ENCODE measurements at places on chromosomes 2 and 18. TPM values are rescaled to one million over a fixed set of nuclear protein-coding genes. Genes with fewer than 3 reads are reported as not detected.
A peak's percentile ranks its signal among the peaks of the same experiment; 100 is the strongest.

SERPINB3 gene
- not detected for total RNA-seq

DNA sequence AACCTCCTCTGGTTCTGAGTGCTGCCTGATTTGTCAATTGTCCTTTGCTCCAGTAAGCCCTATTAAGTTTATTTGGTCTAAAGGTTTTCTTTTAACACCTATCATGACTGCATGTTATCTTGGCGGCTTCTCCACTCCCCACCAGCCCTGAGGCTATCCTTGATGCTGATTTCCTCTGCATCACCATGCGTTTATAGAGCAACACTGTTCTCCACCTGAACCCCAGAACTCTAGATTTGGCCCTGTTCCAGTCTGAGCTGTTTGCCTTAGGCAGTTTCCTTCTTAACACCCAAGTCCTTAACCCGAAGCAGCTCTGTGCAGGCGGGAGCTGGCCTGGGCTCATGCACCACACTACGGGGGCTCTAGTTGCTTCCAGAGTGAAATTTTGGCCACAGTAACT lies 98.2 kb upstream of the NPAS2 start:
- no peak for DNase-seq

CCDC141 gene
- 4.3 TPM for total RNA-seq

DNA sequence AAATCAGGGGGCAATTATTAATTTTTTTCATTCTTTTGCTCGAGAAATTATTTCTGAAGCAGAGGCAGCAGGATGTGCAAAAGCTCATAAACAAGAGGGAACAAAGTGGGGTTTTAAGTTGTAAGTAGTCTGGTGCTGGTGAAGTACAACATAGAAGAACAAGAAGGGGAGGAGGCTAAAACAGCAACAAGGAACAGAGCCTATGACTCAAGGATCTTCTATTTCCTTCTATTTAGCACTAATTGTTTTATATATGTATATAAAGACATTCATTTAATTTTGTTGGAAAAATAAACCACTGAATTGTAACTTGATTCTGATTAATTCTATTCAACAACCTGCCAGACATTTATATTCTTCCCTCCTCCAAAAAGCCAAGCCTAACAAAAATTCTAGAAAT lies 35.0 kb downstream of the YES1 start:
- DNase-seq, result no peak

- DNase-seq, result no peak
Observed at GRCh38 chr18:47075098-47075883, 39.9 kb upstream of the ELOA2 start.

GRCh38 chr2:232891621-232892071 lies 21.6 kb downstream of the SNORC start:
- no peak for DNase-seq

GRCh38 chr18:1014509-1014908 lies 109.8 kb downstream of the ADCYAP1 start:
- DNase-seq, result no peak

LAMA3 gene
- total RNA-seq, result 0.09 TPM

CHRNA1 gene
- not detected for total RNA-seq

DNA sequence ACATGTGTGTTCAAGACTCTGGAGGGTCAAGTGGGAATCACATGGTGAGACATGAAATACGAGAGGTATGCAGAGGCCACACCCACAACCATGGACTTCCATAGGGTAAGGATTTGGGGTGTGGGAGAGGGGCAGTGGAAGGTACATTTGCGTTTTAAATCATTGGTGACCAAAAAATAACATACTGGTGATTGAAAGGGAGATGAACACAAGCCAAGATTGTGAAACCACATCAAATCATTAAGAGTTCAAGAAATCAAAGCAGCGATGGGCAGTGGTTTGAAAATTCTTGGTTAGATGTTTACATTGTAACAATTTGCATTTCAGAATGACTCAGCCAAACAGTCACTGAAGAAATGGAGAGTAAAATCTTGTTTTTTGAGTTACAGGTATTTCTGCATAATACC lies 1.9 kb upstream of the CABYR start:
- DNase-seq, result no peak

IL36RN gene
- not detected for total RNA-seq

CFAP221 gene
- not detected for total RNA-seq

GRCh38 chr2:126894585-126895182 lies 4.0 kb upstream of the TEX51 start:
- no peak for DNase-seq

- peak; percentile 71 for DNase-seq
Observed at GRCh38 chr2:219433666-219434467, 776 bp upstream of the SPEG start.

DNA sequence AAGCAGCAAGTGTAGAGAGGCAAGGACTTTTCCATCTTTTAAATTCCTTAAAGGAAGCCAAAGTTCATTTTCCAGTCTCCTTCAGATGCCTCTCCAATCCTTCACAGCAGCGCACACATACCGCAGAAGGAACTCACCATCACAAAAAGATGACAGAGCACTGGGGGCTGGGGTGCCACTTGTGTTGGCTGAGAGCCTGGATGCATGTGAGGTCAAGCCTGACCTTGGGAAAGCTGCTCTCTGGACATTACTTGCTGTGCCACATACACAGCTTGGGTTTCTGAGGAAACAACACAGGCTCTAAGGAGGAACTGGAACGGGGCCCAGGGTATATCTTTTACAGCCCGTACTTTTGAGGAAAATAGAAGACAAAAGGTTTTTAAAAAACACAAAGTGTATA lies 364.3 kb upstream of the MEX3C start:
- no peak for DNase-seq

GRCh38 chr2:232061265-232061664 lies 99.8 kb downstream of the DIS3L2 start:
- DNase-seq, result no peak

DNA sequence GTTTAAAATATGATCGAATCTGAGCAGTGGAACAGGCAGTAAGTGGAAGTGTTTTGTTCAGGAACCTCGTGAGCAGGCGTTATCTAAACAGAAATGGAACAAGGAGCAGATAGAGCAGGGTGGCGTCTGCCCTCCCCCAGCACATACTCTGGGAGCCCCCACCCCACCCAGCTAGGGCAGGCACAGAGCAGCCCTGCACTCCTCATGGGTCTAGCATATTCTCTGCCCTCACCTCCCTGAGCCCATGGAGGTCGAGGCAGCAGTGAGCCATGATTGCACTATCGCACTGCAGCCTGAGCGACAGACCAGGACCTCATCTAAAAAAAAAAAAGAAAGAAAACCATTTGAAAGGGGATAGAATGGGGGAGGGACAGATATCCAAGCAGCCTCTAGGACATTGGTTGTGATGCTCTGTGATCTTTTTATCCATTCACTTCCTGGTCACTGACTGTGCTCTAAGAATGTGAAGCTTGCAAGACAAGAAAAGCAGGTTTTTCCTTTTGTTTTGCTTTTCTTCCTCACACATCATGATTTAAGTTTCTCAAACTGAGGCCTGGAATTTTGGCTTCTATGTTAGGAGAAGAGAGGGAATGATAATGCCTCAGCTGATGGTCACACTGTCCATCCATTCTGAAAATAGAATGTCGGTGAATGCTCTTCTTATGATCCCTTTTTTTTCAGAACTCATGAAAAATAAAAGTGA lies 3.1 kb downstream of the MLPH start:
- DNase-seq, result no peak

UGT1A8 gene
- not detected for total RNA-seq

GRCh38 chr18:35143622-35144596 lies 96.9 kb upstream of the ZNF397 start:
- peak; percentile 57 for DNase-seq

CNGA3 gene
- total RNA-seq, result not detected

CIB4 gene
- total RNA-seq, result not detected

GPAT2 gene
- total RNA-seq, result 10.0 TPM

FAM117B gene
- total RNA-seq, result 16.6 TPM

- DNase-seq, result peak; percentile 11
Observed at GRCh38 chr18:79515944-79516351, 120.2 kb downstream of the NFATC1 start.

PKP4 gene
- total RNA-seq, result 58.4 TPM

LCT gene
- 0.16 TPM for total RNA-seq

- DNase-seq, result peak; percentile 13
Observed at GRCh38 chr2:224260372-224261020, 141.4 kb downstream of the FAM124B start.

GRCh38 chr2:8009010-8009597 lies 672.8 kb upstream of the ID2 start:
- DNase-seq, result no peak

DNA sequence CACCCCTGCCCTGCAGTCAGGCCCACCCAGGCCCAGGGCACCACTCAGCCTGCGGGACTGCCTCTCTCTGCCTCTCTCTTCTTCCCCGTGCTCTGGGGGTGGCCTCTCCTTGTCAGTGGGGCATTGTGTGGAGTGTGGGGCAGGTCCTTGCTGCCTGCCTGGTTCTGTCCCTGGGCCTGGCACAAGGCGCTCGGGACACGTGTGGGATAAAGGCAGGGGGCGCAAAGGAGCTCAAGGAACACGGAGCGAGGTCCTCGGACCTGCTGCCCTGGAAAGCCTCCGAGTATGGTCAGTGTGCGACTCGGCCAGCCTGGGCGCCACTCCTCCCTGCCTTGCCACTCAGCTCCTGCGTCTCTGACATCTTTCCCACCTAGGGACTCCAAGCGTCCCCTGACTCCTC lies 262.2 kb downstream of the HDAC4 start:
- no peak for DNase-seq

GRCh38 chr2:98712145-98712544 lies 18.8 kb downstream of the MGAT4A start:
- no peak for DNase-seq

AKAIN1 gene
- not detected for total RNA-seq

DNA sequence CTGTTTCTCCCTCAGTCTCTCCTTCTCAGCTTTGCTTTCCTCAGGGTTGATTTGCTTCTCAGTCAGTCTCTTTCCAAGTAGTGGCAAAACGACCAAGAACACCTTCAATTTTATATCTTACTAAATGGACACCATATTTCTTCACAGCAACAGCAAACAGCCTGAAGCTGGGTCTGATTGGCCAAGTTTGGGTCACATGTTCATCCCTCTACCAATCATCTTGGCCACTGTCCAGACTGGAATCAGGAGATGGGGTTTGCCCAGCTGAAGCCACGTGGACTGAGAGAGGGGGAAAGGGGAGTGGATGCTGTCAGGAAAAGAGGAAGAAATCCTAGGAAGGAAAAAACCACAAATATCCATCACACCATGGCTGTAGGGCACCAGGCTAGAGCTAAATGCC lies 42.0 kb upstream of the ACMSD start:
- DNase-seq, result no peak

- no peak for DNase-seq
Observed at GRCh38 chr2:220209093-220209492, 581.7 kb downstream of the SLC4A3 start.

DNA sequence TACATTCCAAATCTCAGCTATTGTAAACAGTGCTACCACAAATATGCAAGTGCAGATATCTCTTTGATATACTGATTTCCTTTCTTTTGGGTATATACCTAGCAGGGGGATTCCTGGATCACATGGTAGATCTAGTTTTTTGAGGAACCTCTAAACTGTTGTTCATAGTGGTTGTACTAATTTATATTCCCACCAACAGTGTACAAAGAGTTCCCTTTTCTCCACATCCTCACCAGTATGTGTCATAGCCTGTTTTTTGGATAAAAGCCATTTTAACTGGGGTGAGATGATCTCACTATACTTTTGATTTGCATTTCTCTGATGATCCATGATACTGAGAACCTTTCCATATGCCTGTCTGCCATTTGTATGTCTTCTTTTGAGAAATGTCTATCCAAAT lies 6.3 kb upstream of the CCNT2 start:
- no peak for DNase-seq

MTIF2 gene
- 37.3 TPM for total RNA-seq

DNA sequence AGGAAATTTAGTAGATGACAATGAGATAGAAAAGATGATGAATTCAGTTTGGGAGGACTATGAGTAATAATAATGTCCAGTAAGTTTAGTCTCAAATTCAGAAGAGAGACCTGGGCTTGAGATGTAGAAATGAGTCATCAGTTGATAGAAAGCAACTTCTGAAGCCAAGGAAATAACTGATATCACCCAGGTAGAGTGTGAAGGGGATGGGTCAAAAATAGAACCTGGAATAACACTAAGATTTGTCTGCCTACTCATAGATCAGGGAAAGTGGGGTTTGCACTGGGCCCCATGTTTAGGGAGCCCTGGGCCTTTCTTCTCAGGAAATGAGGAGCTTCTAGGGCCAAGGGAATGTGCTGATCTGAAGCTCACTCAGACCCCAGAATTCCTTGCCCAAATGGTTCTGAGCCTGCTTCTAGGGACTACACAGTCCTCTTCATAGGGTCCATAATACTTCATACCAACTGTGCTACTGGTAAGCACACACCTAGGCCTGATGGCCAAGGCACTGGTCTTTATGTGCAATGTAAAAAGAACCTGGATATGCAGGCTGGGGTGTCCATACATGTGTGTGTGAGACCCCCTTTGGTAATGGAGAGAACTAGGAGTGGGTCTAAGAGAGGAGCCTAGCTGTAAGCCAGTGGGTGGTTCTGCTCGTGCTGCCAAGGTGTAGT lies 141.2 kb downstream of the IKZF2 start:
- DNase-seq, result no peak

- no peak for DNase-seq
Observed at GRCh38 chr18:34529358-34530335, 180.5 kb upstream of the DTNA start.

- no peak for DNase-seq
Observed at GRCh38 chr2:216875862-216876261, 16.0 kb upstream of the TNP1 start.

GRCh38 chr2:28534817-28535216 lies 39.0 kb downstream of the PLB1 start:
- no peak for DNase-seq

- DNase-seq, result no peak
Observed at GRCh38 chr2:45141883-45142866, 132.9 kb upstream of the SIX2 start.

MAL gene
- 35.4 TPM for total RNA-seq

DNA sequence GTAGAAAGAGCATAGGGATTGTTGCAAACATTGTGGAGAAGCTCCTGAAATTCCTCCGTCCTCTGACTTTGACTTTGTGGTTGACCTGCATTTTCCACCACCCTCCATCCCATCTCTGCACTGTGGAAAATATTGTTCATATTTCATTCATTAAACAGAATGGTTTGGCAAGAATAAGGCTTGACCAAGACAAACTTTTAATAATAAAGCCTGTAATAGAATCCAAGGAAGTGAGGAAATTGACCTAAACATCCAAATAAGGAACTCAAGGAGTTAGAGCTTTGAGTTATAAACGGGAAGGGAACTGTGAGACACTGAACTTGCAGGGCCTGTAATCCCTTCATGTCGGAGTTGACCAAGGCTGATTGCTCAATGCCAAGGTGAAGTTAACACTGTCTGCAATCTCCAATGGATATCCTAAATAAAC lies 115.2 kb downstream of the GFPT1 start:
- no peak for DNase-seq

GRCh38 chr2:218910741-218911140 lies 30.1 kb downstream of the WNT10A start:
- no peak for DNase-seq

HOXD13 gene
- not detected for total RNA-seq

- no peak for DNase-seq
Observed at GRCh38 chr2:89833116-89833779, 1141.8 kb downstream of the RPIA start.

IL36G gene
- not detected for total RNA-seq
